ENCODE measurements at places on chromosomes 1 and 21.

GRCh38 chr1:40078512-40079333 lies 18.3 kb downstream of the PPT1 start:
- DNase-seq: no peak

GRCh38 chr1:50333595-50333974 lies 89.7 kb downstream of the DMRTA2 start:
- no peak for DNase-seq

GRCh38 chr1:179575497-179576314 lies at the start of gene NPHS2:
TSS of gene NPHS2 (minus strand) at chr1:179575948. CDS start at chr1:179575864, 84 bp downstream.
- DNase-seq: no peak

- no peak for DNase-seq
Measured at GRCh38 chr1:213136190-213136917, 85.3 kb downstream of the RPS6KC1 start.

GRCh38 chr1:18890706-18891425 lies 11.5 kb downstream of the ALDH4A1 start:
- no peak for DNase-seq

- no peak for DNase-seq
Measured at GRCh38 chr1:213519098-213519497, 468.1 kb downstream of the RPS6KC1 start.

GRCh38 chr1:37561133-37562132 lies 4.7 kb downstream of the DNALI1 start:
- DNase-seq: no peak

DNA sequence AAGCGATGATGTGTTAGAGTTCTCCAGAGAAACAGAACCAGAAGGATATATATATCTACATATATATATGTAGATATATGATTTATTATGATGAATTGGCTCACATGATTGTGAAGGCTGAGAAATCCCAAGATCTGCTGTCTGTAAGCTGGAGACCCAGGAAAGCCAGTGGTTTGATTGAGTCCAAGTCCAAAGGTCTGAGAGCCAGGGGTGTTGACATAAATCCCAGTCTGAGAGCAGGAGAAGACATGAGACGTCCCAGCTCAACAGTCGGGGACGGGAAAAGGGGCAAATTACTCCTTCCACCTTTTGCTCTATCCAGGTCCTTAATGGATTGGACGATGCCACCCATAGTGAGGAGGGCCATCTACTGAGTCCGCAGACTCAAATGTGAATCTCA lies 126.6 kb downstream of the PRDM2 start:
- no peak for DNase-seq

DNA sequence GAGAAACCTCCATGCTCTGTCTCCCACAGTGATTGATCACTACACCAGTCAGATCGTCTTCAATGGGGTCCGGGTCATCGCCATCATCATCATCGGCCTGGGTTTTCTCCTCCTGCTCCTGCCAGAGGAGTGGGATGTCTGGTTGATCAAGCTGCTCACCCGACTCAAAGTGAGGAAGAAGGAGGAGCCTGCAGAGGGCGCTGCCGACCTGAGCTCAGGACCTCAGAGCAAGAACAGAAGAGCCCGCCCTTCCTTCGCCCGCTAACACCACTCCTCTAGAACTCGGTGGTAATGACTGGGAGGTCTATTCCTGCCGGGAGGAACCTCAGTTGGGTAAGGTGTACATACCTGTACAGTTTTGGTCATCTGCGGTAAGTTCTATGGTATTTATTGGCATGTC lies 50.3 kb upstream of the COA6 start:
- DNase-seq: no peak

DNA sequence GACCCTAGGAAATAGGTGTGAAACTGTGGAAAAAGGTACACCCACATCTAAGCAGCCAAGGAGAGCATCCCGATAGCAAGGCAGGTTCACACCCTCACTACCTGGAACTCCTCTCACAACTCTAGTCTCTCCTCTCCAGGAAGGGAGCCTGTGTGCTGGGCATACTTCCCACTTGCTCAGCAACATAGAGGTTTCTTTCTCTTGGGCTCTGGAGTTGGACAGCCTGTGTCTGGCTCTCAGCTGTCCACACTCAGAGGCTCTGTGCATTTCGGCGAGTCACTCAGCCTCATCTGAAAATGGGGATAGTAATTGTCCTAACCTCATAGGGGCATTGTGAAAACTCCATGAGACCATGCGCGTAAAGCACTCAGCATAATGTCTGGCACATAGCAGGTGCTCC lies 29.6 kb upstream of the VWA5B1 start:
- DNase-seq: no peak

- DNase-seq: no peak
Measured at GRCh38 chr1:110133436-110133835, 16.9 kb upstream of the SLC6A17 start.

GRCh38 chr1:92051948-92052347 lies 22.2 kb downstream of the EPHX4 start:
- no peak for DNase-seq

- no peak for DNase-seq
Measured at GRCh38 chr1:116489231-116489697, 81.6 kb downstream of the CD58 start.

DNA sequence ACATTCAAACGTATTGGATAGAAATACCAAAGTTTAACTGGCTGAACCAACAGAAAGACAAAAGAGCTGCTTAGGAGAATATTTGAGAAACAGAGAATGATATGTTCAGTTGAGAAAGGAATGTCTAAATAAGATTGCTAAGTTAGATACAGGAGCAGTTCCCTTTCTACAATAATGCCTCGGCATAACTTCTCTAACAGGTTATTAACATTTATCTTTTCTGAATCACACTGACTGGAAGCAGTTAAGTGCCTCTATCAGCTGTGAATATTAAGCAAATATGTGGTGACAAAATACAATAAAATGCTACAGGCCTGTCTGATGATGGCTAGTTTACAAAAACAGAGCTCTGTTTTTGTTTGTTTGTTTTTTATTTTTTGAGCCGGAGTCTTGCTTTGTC lies 121.9 kb downstream of the KCNK1 start:
- no peak for DNase-seq

DNA sequence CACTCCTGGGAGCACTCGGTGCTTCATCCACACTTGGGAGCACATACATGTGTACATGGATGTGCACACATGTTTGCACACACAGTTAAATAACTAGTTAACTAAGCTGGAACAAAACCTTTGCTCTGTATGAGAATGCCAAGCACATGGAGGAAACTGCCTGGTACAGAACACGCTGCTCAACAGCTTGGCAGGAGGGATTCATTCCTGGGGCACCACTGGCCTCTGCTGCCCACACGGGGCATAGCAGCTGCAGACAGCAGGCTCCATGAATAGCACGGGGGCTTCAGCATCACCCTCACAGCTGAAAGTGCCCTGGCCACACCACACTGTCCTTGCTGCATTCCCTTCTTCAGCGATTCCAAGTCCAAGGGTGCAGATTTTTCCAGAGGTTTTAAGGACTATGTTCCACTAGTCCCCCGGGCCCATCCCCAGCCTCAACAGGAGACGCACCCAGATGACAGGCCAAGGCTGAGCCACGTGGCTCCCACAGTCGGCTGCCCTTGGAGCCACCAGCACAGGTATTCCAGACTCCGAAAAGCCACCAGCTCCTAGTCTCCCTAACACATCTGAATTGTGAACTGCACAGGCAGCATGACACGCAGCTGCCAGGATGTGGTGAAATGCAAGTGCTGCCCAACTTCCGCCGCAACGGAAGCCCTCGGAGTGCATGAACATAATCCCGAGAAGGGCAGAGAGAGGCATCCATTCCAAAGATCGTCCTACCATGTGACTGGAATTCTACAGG lies 16.9 kb downstream of the NPHP4 start:
- DNase-seq: no peak

- no peak for DNase-seq
Measured at GRCh38 chr1:231416901-231417300, 5.2 kb downstream of the EGLN1 start.

- DNase-seq: no peak
Measured at GRCh38 chr1:176949033-176949662, 215.4 kb downstream of the ASTN1 start.

DNA sequence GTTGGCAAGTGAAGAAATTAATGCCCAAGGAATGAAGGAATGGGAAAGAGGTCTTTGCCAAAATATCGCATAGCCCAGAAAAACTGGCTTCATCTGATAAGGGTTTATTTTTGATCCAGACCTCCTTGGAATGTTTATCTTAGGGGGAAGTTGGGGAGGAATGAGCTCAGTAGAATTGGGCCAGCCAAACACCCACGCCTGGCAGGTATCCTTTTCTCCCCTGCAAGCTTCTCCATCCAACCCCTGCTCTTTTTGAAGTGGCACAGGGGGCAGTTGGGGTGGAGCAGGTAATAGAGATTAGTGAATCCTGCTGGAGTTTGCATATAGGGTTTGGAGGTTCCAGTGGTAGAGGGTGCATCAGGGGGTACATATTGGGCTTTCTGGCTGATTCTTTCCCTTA lies 21.1 kb downstream of the INTS3 start:
- DNase-seq: no peak

DNA sequence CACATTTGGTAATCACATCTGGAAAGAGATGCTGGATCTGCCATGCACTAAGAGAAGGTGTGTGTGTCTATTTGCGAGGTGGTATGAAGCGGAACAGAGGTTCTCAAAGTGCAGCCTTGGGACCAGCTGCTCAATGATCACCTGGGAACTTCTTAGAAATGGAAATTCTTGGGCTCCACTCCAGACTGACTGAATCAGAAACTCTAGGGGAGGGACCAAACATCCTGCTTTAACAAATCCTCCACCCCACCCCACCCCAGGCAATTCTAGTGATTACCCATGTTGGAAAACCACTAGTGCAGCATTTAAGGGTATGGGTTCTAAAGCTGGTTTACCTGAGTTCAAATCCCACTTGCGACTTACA lies 143.9 kb upstream of the JUN start:
- no peak for DNase-seq

DNA sequence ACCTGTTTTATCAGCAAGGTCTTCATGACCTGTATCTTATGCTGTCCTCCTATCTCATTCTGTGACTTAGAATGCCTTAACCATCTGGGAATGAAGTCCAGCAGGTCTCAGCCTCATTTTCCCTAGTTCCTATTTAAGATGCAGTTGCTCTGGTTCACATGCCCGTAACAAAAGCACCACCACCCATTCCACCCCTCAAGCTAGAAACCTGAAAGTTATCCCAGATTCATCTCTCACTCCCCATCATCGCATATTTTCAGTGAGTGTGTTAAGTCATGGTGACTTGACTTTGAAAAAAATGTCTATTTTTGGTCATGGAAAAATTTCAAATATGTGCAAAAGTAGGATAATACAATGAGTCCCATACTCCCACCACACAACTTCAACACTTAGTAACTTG lies 11.7 kb downstream of the HMGN2 start:
- no peak for DNase-seq

DNA sequence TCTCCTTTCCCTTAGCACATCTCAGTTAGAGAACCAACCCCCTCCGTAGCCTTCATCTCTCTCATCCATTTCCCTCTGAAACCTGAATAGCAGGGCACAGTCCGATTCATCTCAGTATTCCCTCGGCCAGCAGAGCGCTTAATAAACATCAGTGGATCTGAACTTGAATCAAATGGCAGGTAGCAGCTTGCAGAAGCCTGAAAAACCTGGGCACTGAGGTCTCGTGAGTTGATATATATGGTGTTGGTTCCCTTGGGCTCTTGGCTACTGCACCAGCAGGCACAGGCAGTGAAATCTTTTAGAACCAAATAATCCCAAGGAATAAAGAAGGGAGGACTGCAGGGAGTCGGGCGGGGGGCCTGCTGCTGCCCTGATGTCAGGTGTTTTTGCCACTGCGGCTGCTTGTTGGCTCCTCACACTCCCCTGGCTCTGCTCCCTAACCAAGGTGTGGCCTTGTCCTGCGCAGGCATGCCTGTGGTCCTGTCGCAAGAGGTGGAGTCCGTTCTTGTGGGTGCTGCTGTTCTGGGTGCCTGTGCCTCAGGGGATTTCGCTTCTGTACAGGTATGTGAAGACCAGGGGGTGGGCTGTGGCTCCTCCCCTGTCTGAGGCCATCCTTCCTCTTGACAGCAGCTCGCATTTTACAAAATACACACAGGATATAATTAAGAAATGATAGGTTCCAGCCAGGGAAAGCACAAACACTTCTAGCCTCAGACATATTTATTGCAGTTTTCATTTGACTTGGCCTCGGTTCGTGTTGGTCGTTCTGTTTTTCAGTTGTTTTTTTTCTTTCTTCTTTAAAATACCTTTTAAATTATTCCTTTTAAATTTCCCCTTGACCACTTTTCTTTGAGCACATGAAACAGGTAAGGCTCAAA lies 140.9 kb upstream of the HOOK1 start:
- no peak for DNase-seq

DNA sequence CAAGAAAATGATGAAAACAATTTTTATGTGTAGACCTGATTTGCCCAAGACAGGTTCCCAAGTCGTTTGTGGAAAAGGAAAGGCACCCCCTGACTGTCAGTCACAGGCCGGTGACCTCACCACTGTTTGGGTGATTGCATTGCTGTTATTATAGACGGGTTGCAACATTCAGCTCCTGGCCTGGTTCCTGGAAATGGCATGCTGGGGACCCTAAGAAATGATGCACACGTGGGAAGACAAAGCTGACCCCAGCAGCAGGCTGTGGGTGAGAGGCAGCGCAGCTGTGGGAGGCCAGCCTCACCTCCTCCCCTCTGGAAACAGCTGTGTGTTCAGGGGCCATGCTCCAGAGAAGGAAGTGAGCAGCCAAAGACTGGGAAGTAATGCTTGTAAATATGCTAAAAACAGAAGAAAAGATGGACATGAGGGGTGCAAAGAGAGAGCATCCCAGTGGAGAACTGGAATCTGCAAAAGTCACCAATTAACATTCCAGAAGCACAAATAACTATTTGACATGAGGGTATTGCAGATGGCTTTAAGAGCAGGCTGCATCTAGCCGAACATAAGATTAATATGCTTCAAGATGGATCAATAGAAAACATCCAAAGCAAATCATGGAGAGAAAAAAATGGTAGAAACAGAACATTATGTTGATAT lies 23.4 kb upstream of the ABCG1 start:
- peak; percentile 26 for DNase-seq

- DNase-seq: no peak
Measured at GRCh38 chr1:211371406-211372105, 44.9 kb downstream of the TRAF5 start.

DNA sequence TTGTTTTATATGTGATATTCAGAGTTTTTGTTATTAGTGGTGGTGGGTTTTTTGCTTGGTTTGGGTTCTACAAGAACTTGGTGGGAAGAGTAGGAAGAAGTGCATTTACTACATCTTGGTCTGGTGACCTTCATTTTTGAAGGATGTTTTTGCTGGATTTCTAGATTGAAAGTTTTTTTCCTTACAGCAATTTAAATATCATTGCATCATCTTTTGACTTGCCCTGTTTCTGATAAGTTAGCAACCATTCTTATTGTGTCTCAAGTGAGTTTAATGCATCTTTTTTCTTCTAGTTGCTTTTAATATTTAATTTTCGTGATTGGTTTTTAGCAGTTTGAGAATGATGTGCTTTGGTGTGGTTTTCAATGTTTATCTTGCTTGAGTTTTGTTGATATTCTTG lies 447.7 kb downstream of the DISC1 start:
- DNase-seq: no peak
